ENCODE measurements at places on chromosomes 12 and 14.

- DNase-seq = no peak
Observed at GRCh38 chr14:78951602-78952001, 781.4 kb downstream of the NRXN3 start.

DNA sequence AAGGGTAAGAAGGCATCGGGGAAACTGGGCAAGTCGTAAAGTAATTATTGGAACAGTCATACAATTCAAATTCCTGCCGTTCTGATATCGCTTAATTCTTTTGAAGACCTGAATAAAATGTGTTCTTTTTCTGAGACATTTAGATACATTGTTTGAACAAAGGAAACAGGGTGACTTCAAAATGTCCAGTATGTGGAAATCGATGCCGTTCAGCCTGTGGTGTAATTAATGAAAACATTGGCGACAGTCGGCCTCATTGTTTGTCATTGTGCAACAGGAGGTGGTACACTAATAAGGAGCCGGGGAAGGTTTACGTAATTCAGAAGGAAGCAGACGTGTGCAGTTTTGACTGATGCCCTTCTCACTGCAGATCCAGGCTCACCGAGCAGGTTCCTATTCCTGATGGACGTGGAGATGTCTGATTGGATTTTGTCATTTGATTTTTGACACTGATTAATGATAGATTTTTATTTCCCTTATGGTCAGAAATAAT, 92.7 kb downstream of the BORCS5 start:
- no peak for DNase-seq

DNA sequence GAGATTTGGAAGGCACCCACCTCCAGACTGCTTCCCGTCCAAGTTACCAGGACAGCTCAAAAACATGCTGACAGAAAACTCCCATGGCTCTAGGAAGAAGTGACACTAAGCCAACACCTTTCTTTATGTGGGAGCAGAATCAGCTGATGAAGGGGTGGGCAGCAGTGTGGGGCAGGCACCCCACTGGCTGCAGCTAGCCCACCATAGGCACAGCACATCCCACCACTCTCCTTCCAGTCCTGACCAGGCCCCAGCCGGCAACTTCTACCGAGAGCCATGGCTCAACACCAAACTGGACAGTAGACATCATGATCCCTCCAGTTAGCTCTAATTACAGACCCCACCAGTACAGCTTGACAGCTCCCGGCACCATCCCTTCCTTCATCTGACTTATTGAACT, 45.0 kb downstream of the SH2B3 start:
- no peak for DNase-seq

DNA sequence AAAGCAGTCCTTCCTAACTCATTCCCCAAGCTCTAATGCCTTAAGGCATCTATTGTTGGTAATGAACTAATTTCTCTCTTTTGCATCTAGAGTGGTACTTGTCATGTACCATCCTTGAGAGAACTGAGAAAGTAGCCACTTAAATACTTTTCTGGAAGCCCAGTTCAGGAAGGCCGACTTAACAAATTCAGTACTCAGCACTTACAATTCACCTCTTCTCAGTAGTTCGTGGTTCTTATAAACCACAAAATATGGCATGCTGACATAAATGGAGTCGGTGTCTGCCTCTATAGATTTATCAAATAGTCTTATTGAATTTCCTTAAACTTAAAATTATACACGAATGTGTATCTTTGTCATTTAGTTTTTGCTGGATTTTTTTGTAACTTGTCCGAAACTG, 9.4 kb upstream of the COCH start:
- DNase-seq = no peak

- peak; percentile 81 for DNase-seq
Observed at GRCh38 chr12:19439059-19440018, at the start of gene AEBP2. AEBP2 (plus strand) TSS chr12:19439492; CDS start chr12:19439700, 208 bp downstream.

- no peak for DNase-seq
Observed at GRCh38 chr12:122062832-122063693, 15.5 kb upstream of the MLXIP start.

- DNase-seq = no peak
Observed at GRCh38 chr12:124814741-124815613, 48.7 kb downstream of the SCARB1 start.

DNA sequence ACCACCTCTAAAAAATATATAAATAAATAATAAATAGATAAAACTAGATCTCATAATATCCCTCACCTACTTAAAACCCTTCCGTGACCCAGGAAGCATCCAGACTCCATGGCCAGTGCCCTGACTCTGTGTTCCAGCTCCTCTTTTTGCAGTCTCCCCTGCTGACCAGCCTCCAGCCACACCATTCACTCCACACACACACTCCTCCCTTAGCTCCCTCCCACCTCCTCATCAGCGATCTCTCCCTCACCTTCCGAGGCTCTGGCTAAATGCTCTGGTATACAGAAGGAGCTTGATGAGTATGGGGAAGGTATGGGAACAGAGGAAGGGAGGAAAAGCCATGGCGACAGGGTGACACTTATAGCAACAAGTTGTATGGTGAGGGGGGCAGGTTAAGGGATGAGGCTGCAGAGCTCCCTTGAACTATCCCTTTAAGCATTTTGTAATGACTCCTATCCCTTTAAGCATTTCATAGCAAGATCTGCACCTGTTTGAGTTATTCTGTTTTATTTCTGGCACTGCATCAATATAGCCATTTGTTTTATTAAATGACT, 26.1 kb upstream of the EIF4B start:
- no peak for DNase-seq

- no peak for DNase-seq
Observed at GRCh38 chr12:99901181-99901580, 83.6 kb downstream of the ANKS1B start.

GRCh38 chr12:66848967-66849366, 170.1 kb upstream of the GRIP1 start:
- DNase-seq = no peak

GRCh38 chr12:124142395-124143035, 152.4 kb upstream of the RFLNA start:
- no peak for DNase-seq

- no peak for DNase-seq
Observed at GRCh38 chr14:58797010-58797429, 159.3 kb downstream of the DACT1 start.

DNA sequence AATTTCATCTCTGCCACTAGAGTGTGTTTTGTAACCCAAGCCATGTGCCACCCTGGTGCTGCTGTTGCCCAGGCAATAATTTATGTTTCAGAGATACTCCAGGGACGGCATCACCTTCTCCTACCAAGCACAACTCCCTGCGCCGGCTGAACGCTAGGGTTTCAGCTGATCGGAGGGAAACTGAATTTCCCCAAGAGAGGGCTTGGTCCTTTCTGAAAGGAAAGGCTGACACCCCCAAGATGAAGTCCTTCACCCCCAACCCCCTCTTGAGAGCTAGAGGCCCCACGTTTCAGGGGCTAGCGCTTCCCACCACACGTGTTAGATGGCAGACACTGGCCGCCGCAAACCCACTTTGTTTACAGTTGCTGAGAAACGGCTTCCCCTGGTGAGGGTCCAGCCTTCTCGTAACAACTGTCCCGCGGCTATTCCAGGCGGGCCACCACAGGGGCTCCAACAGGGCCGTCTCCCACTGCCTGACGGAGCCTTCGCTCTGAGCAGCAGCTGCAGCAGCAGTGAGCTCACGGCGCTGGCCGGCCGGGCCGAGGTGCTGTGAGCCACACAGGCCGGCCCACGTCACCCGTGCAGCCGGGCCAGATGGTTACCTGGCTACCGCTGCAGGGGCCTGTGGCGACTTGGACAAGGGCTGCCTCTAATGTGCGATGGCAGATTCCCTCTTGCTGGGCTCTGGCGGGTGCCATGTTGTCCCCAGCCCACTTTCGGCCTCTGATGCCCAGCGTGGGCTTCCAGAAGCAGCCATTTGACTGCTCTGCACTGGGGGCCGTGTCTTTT, 66.4 kb downstream of the TESC start:
- DNase-seq = no peak

DNA sequence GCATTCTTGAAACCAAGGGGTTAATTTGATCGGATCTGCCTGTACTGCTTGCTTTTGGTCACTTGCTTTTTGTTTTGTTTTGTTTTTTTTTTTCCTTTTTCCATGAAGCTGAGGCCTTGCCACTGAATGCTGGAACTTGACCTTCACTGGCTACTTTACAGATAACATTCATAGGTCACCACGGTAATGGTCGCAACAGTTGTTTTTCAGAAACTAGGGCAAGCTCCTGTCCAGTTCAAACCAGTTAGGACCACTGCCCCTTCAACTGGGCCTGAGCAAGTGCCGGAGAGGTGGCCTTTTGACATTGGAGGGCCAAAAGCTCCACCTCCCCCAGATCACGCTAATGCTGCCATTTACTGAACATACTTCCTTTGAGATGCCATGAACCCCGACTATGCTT, 147.6 kb downstream of the FOXN3 start:
- no peak for DNase-seq

DNA sequence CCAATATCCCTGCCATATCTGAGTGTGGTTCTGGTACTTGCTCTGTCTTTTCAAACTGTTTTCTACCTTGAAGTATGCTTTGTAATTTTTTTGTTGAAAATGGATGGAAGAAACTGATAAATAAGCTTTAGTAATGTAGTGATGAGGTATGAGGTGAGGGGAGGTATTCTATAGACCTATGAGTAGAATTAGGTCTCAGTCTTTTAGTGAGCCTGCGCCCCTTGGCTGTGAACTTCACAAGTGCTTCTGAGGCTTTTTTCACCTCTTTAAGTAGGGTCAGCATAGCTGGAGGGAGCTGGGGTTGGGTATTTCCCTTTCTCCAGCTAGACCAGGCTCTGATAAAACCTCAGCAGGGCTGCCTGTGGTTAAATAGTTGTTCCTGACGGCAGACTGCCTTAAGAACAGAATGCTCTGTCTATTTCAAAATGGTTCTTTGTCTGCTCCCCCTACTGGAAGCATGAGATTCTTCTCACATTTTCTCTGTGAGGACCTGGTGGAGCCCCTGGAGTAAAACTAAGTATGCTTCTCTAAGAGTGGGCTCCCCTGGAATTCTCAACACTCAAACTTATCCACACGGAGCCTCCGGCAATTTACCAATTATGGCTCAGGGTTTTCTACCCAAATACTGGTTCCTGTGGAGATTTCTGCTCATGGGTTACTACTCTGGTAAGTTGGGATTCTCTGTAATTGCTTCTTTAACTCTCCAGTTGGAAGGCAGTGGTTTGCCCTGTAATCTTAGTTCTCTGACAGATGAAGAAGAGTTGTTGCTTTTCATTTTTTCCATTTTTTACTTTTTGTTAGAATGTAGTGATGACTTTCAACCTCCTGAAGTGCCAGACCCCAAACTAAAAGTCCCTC, 13.1 kb downstream of the KRT5 start:
- no peak for DNase-seq

DNA sequence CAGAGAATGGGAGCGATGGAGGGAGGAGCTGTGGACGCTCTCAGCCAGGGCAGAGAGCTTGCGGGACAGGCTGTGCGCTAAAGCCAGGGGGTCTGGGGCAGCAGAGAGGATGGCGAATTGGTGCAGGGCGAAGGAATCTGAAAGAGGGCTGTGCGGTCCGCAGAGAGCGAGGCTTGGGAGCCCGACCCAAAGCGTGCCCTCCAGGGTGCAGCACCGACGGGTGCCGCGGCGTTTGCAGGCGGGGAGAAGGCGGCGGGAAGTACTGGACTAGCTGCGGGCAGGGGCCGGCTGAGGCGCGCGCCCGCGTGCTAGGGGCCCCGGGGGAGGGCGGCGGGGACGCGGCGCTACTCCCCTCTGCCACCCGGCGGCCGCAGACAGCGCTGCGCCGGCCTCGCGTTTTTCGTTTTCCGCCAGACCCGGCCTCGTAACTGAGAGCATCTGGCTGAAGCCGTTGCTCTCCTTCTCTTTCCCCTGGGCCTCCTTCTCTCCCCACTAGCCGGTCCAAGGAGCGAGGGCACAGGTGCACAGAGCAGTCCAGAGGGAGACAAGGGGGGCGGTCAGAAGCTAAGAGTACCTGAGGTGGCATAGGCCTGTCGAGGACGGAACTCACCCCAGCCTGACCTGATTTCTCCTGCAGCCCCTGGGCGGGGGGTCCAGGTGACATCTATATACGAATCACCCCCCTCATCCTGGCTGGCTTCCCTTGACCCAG, 24.9 kb downstream of the SLC6A12 start:
- DNase-seq = peak; percentile 25

DNA sequence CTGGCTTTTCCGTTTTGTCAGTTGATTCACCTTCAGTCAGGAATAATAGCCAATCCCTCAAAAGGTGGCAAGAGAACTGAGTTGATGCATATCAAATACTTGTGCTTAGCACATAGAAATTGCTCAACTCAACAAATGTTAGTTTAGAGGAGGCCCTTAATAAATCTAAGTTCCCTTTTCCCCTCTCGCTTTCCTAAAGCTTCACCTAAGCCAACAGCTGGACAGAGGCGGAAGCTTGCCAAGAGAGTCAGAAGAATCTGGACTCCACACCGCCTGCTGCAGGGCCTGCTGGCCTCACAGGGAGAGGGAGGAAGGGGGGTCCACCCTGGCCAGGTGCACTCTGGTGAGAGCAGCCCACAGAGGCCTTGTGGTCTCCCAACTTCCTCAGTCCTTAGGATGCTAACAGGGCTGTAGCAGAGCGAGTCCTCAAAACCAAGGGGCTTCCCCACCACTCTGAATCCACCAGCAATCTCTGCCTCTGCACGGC, 213.1 kb downstream of the CHST11 start:
- no peak for DNase-seq

- no peak for DNase-seq
Observed at GRCh38 chr12:14260011-14260993, 105.2 kb upstream of the ATF7IP start.

- no peak for DNase-seq
Observed at GRCh38 chr14:101024686-101025085, 121.2 kb upstream of the RTL1 start.

DNA sequence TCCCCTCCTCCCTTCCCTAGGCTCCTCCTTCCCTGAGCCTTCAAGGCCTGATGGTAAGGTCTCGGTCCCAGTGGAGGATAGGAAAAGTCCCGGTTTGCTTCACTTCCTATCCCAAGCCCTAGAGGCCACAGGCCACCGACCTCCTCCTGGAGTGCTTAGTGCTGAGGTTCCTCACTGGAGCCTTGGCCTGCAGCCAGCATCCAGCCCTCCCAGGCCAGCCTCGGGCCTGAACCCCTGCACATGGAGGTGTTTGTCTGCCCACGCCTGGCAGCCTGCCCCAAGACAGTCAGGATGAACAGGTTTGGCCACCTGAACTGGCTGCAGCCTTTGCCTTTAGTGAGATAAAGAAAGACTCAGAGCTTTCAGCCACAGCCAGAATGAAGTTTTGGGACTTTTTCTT, 15.8 kb upstream of the KRT7 start:
- DNase-seq = no peak

DNA sequence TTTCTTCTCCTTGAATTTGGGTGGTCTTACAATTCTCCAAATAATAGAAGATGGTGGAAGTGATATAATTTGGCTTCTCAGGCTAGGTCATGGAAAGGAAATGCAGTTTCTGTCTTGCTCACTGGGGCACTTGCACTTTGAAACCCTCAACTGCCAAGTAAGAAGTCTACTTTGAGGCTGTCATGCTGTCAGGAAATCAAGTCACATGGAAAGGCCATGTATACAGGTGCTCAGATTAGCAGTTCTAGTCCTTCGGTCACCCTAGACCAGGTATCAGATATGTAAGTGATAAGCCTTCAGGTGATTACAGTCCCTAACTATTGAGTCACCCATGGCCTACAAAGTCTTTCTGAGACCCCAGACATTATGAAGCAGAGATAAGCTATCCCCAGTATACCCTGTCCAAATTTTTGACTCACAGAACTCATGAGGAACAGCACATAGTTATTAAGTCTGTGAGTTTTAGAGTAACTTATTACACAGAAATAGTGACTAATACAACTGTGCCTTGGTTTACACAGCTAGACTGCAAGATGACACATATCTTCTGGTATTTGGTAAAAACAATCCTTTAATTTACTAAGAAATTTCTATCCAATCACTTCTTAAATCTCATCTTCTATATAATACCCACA, 26.3 kb upstream of the BBS10 start:
- no peak for DNase-seq
